ENCODE measurements at places on chromosomes 4 and X. TPM values are rescaled to one million over a fixed set of nuclear protein-coding genes. Genes with fewer than 3 reads are reported as not detected.
A peak's percentile ranks its signal among the peaks of the same experiment; 100 is the strongest.

DNA sequence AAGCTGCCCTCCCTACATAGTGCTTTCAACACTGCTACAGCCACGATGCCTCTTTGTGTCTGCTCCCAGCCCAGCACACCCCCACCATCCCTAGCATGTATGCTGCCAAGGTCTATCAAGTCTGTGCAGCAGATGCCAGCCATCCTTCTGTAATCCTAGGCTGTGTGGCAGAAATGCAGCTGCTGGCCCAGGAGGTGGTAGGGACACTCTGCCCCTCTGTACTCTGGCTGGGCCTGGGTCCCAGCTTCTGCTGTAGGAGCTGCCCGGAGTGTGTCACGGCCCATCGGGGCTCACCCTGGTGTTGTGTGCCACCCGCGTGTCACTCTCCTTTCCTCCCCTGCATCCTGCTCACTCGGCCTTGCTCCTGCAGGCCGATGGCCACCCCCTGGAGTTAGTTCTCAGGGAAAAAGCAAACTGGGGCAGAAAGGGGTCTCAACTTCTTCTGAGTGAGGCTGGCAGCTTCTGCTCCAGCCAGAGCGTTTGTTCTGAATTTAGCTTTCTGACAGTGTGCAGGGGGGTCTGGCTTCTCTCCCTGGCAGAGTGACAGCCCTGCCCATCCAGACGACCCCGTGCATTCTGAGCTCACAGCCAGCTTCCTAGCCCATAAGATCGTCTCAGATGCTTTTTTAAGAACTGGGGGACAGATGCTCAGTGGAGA lies 22.7 kb downstream of the PSAPL1 start:
- no peaks in the 10 kb centered on the region for H3K4me1 ChIP-seq
- H3K27ac ChIP-seq, result no peak overlapping the region
- H3K36me3 ChIP-seq, result no peaks in the 10 kb centered on the region
- no peak for DNase-seq
- H3K4me3 ChIP-seq, result no peak overlapping the region
- H3K27me3 ChIP-seq, result peaks cover 17% of the 10 kb centered on the region

DNA sequence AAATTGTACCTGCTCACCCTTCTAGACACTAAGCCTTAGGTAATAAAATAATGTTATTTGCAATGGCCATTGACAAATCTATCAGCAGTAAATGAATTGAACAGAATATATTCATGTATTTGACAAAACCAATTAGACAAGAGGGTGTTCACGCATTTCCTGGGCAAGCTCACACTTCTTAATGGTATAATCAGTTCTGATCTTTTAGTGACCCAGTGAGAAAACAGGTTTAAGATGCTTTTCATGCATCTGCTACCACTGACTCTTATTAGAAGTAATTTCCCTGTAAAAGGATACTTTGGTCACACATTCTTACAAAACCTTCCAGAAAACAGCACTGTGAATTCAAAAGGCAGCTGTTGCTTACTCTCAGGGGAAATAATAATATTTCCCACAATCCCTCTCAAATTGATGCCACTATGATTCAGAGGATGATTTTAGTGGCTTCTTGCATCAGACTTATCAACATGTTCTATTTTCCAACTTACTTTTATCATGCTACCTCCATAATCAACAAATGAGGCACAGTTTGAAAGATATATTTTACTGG lies 313.9 kb upstream of the NWD2 start:
- no peaks in the 10 kb centered on the region for H3K36me3 ChIP-seq
- no peaks in the 10 kb centered on the region for H3K4me1 ChIP-seq
- no peak overlapping the region for H3K27ac ChIP-seq
- DNase-seq, result no peak
- H3K27me3 ChIP-seq, result no peaks in the 10 kb centered on the region

GRCh38 chr4:40212674-40213527 lies 16.1 kb downstream of the RHOH start:
- no peaks in the 10 kb centered on the region for H3K27me3 ChIP-seq
- H3K27ac ChIP-seq, result peak overlapping the region; percentile 7
- H3K4me1 ChIP-seq, result peaks cover 59% of the 10 kb centered on the region
- DNase-seq, result no peak

DNA sequence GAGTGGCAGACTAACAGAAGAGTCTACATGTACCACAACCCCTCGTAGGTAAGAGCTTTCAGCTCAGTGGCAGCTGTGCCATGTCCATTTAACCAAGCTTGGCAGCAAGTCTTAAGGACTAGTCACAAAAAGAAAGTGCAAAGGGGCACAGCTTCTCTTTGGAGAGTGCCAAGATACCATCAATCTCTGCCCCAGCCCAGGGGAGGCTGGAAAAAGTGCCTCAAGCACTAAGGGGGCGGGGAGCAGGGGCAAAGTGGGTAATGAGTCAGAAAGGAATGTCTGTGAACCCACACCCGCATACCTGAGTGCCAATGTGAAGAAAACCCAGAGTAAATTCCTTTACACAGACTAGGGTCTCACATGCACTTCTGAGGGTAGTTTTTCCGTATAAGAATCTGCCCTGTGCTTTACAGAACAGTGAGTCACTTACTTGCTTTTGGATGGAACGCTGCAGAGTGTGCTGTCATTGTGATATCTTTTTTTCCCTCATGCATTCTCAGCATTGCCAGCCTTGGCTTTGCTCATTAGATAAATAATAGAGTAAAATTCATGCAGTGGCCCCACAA lies 219.8 kb downstream of the ZNF674 start:
- H3K27me3 ChIP-seq, result no peaks in the 10 kb centered on the region
- H3K27ac ChIP-seq, result peak overlapping the region; percentile 96
- H3K4me3 ChIP-seq, result peak overlapping the region; percentile 3

Gene HGFAC
- total RNA-seq, result 4.8 TPM

Gene XAGE2
- total RNA-seq, result not detected

- DNase-seq, result no peak
- H3K4me1 ChIP-seq, result no peaks in the 10 kb centered on the region
- no peak overlapping the region for H3K4me3 ChIP-seq
- H3K27me3 ChIP-seq, result no peaks in the 10 kb centered on the region
- H3K36me3 ChIP-seq, result no peaks in the 10 kb centered on the region
Measured at GRCh38 chrX:151958101-151958500, 16.4 kb downstream of the GABRE start.

- no peak overlapping the region for H3K4me3 ChIP-seq
- peak overlapping the region; percentile 57 for H3K27ac ChIP-seq
- no peaks in the 10 kb centered on the region for H3K27me3 ChIP-seq
- H3K4me1 ChIP-seq, result peaks cover 14% of the 10 kb centered on the region
- DNase-seq, result peak; percentile 80
- peaks cover 2% of the 10 kb centered on the region for H3K36me3 ChIP-seq
Measured at GRCh38 chr4:156475322-156475721, 496.3 kb downstream of the PDGFC start.

DNA sequence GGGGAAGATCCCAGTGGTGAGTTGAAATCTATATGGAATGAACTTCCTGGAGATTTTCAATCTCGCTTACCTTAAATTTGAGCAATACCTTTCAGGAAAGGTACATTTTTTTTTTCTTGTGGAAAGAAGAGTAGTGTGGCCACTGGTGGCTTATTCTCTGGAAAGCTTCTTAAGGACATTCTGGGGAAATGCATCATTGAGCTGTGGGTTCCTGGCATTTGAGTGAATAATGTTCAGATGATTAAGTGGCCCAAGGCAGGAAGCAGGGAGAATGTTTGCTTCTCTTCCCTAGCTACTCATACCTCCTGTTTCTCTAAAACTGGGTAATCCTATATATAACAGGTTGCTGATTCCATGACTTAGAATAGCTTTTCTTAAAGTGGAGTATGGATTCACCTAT lies 31.8 kb downstream of the STAG2 start:
- H3K4me1 ChIP-seq, result peaks cover 9% of the 10 kb centered on the region
- no peak overlapping the region for H3K27ac ChIP-seq
- DNase-seq, result no peak
- H3K27me3 ChIP-seq, result no peaks in the 10 kb centered on the region
- no peaks in the 10 kb centered on the region for H3K36me3 ChIP-seq

- H3K4me3 ChIP-seq, result no peak overlapping the region
- no peaks in the 10 kb centered on the region for H3K27me3 ChIP-seq
- DNase-seq, result peak; percentile 59
- no peak overlapping the region for H3K27ac ChIP-seq
Measured at GRCh38 chrX:47361538-47362511, 8.6 kb upstream of the ZNF157 start.

Gene TEX13C
- total RNA-seq, result not detected

Gene SSX2
- 0.88 TPM for total RNA-seq

Gene GYPE
- total RNA-seq, result 1.2 TPM

DNA sequence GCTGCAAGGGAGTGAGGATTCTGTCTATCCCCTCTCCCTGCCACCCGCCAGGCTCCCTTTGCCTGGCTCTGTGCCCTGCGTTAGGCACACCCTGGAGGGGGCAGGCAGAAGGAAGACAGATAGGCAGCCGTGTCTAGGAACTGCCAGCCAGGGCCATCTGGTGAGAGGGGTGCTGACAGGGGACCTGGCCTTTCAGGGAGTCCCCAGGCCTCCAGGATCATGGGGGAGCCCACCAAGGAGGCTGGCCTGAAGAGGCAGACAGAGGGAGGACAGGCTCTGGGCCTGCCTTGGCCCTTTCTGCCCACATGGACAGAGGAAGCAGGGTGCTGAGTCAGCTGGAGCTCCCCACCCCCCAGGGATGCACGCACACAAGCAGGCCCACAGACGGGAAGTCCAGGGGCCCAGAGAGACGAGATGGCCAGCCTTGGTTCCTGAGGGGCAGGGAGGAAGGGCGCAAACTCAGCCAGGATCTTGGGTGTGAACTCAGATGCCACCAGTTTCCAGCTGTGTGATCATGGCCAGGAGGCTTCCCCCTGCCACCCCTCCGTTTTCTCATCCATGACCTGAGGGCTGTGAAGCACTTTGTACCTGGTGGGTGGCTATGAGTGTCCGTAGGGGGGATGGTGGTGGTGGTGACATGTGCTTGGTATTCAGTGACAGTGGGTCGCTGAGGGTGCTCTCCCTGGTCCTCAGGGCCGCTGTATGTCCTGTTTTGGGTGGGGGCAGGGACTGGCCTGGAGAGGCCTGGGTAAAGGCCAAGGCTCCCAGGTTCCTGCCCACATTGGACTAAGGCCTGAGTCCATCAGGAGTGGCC lies 1.8 kb downstream of the SH3BP2 start:
- no peak for DNase-seq
- peaks cover 26% of the 10 kb centered on the region for H3K4me1 ChIP-seq
- H3K36me3 ChIP-seq, result no peaks in the 10 kb centered on the region
- no peak overlapping the region for H3K4me3 ChIP-seq
- no peak overlapping the region for H3K27ac ChIP-seq

Gene PWWP3B
- not detected for total RNA-seq

GRCh38 chr4:83558680-83559079 lies 22.8 kb downstream of the GPAT3 start:
- H3K27ac ChIP-seq, result no peak overlapping the region
- H3K4me1 ChIP-seq, result no peaks in the 10 kb centered on the region
- no peaks in the 10 kb centered on the region for H3K36me3 ChIP-seq
- no peak for DNase-seq
- H3K4me3 ChIP-seq, result no peak overlapping the region

GRCh38 chr4:70239884-70240591 lies 2.4 kb upstream of the CSN3 start:
- no peaks in the 10 kb centered on the region for H3K36me3 ChIP-seq
- no peak for DNase-seq
- no peaks in the 10 kb centered on the region for H3K27me3 ChIP-seq

Gene POLN
- 2.5 TPM for total RNA-seq

GRCh38 chr4:28686618-28687017 lies 1826.0 kb downstream of the STIM2 start:
- H3K4me3 ChIP-seq, result no peak overlapping the region
- H3K36me3 ChIP-seq, result no peaks in the 10 kb centered on the region

DNA sequence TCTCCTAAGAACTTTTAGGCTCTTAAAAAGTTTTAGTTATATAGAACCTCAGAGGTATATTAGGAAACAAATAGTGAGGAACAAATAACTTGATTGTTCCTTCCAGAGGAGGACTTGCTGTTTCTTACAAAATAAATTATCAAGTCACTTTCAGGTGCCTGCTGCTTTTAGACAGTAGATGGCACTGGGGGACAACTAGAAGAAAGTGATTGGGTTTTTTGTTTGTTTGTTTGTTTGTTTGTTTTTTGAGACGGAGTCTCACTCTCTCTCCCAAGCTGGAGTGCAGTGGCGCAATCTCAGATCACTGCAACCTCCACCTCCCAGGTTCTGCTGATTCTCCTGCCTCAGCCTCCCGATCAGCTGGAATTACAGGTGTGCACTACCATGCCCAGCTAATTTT lies 35.4 kb upstream of the CDKL5 start:
- no peak overlapping the region for H3K27ac ChIP-seq
- peaks cover 4% of the 10 kb centered on the region for H3K4me1 ChIP-seq
- no peak overlapping the region for H3K4me3 ChIP-seq
- no peaks in the 10 kb centered on the region for H3K36me3 ChIP-seq

DNA sequence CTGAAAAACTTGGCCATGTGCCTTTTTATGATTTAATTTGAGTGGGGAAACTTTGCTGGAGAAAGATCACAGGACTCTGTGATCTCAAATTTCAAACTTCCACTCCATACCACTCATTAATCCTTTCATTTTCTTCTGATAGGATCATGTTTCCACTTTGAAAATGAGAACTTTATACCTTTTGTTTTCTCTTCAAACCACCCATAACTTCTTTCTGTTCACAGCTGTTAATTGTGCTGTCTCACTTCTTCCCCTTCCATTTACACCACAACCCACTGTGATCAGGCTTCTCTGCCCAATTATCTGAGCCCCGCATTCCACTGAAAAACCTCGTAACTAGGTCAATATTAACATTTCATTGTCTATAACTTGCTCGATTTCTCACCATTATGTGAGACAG lies 47.0 kb upstream of the ARSJ start:
- no peaks in the 10 kb centered on the region for H3K27me3 ChIP-seq
- peaks cover 21% of the 10 kb centered on the region for H3K4me1 ChIP-seq
- no peaks in the 10 kb centered on the region for H3K36me3 ChIP-seq
- H3K27ac ChIP-seq, result no peak overlapping the region
- DNase-seq, result no peak
- no peak overlapping the region for H3K4me3 ChIP-seq

DNA sequence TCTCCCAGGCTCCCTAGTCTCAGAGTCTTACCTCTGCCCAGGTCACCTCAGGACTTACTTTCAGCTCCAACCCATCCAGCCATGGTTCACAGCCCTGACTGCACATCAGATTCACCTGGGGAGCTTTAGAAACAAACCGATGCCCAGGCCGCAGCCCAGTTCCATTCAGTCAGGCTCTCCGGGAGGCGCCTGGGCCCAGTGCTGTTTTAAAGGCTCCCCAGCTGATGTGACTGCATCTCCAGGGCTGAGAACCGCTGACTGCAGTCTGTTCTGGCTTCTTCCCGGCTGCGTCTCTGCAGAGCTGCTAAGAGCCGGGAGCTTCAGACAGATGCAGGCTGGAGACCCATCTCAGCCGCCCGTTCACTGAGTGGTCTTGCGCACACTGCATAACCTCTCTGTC lies 44.4 kb upstream of the LGI2 start:
- no peaks in the 10 kb centered on the region for H3K27me3 ChIP-seq
- no peak for DNase-seq
- no peaks in the 10 kb centered on the region for H3K4me1 ChIP-seq
- H3K4me3 ChIP-seq, result no peak overlapping the region

Gene ZFP92
- 0.55 TPM for total RNA-seq

DNA sequence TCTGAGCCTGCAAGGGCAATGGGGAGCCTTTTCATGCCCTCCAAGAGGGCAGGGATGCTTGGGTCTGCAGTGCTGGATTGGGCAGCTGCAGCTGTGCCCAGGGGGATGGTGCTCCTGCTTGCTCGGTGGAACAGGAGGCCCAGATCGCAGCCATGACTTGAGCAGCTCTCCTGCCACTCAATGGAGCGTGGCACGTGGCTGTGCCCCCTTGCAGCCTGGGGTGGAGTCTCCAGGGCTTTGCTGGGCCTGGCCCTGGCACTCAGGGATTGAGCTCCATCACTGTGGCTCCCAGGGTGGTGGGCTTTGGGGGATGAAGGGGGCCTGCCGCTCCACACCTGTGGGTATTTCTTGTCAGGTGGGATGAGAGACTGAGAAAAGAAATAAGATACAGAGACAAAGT lies 53.4 kb upstream of the IBSP start:
- H3K4me1 ChIP-seq, result no peaks in the 10 kb centered on the region

All from A673 (cell line).